ENCODE measurements at places on chromosomes 7 and 10.

- DNase-seq, result no peak
Observed at GRCh38 chr7:136887317-136887716, 18.9 kb downstream of the CHRM2 start.

GRCh38 chr7:74709880-74710671 lies 52.6 kb downstream of the GTF2I start:
- DNase-seq, result peak; percentile 22

DNA sequence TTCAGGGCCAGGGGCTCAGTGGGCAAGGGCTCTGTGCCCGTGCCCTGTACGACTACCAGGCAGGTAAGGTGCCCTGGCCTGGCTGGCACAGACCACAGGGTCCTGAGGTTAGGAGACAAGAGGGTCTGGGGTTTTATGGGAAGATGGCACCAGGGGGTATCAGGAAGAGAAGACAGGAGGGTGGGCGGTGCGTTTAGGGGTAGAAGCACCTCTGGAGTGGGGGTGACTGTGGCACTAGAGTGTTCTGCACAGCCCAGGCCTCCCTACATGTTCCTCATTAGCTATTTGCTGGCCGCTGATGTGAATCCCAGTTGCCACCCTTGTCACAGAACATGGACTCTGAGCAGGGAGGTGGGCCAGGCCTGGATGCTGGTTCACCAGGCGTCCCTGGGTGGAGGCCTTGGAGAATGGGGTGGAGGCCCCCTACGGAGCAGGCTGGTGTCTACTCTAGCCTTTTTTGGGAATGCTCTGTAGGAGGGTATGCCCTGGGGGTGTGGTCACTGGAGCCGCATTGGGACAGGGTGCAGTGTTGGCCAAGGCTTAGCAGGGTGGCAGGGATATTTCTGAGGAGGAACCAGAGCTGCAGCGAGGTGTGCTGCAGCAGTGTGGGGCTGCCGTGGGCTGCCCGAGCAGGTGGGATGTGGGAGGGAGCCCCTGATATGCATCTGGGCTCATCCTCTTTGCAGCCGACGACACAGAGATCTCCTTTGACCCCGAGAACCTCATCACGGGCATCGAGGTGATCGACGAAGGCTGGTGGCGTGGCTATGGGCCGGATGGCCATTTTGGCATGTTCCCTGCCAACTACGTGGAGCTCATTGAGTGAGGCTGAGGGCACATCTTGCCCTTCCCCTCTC lies 5.0 kb downstream of the PGAM2 start:
- no peak for DNase-seq

- DNase-seq, result no peak
Observed at GRCh38 chr7:107816011-107816566, 13.1 kb upstream of the SLC26A3 start.

GRCh38 chr7:35722054-35722849 lies 27.3 kb upstream of the HERPUD2 start:
- no peak for DNase-seq

DNA sequence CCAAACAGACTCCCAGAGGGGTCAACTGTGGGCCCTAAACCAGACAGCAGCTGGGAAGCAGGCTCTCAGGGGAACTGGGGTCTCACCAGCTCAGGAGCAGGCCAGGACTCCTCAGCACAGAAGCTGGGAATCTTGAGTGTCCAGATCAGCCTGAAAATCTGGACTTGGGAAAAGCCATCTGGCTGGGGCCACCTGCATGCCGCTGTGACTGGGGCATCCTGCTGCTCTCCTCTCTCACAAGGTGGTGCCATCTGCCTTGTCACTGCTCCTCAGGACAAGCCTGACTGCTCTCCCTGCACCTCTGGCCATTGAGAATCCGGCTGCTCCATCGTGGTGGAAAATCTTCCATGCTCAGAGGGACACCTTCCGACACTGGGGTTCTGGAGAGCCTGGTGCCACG lies 141.4 kb downstream of the PLPP4 start:
- DNase-seq, result no peak

DNA sequence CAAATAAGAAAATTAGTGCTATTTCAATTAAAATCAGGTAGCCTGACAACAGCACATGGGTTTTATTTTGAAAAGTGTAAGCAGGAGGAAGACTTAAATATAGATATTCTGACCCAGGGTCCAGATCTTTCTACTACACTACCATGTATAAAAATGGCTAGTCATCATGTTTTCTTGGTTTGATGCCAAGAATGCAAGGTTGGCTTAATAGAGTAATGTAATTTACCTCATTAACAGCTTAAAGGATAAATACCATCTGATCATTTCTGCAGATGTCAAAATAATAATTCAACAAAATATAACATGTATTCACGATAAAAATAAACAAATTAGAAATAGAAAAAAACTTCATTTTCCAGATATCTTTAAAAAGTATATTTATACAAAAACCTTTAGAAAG lies 39.4 kb downstream of the FRMD4A start:
- no peak for DNase-seq

GRCh38 chr7:129502708-129503685 lies 666 bp downstream of the SMKR1 start:
- peak; percentile 31 for DNase-seq

DNA sequence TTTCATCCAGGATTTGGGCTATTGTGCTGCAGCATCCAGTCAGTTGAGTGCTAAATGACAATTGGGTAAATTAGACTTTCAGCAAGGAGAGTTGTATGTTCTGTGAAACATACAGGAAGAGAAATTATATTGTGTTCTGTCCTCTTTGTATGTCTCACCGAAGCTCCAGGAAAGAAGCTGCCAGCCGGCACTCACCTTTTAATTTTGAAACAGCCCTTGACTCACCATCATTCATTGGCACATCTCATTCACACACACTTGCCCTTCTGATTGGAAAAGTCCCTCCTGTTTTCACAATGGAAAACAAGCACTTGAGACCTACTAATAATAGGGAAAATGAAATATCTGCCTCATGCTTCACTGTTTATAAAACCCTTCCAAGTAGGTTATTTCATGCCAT lies 495.6 kb downstream of the RPS24 start:
- no peak for DNase-seq

DNA sequence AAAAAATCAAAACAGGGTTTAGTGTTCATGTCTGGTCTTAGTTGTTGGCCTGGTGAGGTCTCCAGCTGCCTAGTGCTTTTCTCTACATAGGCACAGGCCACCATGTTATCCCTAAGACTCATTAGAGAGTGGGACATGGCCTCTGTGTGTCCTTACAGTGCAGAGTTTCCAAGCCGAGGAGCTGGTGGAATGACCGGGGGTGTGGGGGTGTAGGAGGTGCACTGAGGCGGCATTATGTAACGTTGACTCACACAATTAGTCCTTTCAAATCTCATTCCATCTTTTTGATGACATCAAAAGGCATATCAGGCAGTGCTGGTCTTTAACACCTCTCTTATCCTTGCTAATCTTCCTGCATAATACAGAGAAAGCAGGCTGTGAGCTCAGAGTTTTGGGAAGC lies 71.3 kb downstream of the MTPN start:
- no peak for DNase-seq

DNA sequence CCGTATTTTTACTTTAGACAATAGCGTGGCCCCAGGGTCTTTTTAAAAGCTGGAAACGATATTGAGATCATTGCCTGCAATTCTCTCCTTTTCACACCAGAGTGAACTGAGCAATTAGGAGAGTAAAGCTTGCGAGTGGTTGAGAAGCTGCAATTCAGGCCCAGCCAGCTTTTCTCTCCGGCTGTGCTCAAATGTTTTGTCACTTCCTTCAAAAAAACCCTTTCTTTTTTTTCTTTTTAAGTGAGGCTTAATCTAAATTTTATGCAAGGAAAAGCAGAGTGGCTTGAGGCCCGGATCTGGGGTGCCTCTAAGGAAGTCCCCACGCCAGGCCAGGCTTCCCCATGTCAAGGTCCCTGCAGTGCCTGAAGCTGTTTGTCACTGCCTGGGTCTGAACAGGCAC lies 433.9 kb downstream of the GLRX3 start:
- DNase-seq, result no peak

DNA sequence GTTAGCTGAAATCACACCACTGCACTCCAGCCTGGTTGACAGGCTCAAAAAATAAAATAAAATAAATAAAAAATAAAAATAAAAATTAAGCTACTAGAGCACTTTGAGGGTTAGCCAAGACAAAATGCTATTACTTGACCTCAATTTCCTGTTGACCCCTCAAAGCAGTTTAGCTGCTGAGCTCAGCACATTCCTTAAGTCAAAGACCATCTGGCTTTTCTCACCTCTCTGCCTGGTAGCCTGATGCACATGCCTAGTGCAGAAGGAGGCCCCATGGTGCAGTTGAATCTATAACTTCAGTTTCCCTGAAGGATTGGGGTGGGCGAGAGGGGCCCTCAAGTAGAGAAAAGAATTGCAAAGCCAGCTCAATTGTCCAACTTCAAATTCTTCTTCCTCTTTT lies 211.1 kb upstream of the GALNT17 start:
- DNase-seq, result no peak

DNA sequence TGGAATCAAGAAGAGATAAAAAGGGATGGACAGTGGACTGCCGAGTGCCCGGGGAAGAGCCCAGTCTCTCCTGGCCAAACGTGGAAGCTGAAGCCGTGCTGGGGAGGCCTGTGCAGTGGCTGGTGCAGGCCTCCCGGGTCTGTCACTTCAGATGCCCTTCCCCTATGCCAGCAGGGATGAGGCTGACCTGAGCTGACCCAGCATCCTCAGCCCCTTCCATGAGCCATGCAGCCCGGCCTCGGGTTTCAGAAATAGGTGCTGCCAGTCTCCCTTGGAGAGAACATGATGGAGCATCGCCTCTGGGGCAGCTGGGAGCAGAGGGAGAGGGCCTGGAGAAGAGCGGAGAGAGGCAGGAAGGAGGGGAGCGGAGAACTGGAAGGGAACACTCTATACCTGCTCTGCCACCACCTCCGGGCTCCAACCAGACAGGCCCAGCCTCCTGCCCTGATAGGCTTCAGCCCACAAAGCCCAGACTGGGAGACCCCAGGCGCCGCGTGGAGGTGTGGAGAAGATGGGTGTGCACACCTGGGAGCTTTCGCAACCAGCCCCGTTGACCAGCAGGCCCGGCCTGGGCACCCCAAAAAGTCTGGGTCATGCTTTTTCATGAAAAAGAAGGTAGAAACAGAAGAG lies 68.6 kb upstream of the PPP2R2D start:
- no peak for DNase-seq

DNA sequence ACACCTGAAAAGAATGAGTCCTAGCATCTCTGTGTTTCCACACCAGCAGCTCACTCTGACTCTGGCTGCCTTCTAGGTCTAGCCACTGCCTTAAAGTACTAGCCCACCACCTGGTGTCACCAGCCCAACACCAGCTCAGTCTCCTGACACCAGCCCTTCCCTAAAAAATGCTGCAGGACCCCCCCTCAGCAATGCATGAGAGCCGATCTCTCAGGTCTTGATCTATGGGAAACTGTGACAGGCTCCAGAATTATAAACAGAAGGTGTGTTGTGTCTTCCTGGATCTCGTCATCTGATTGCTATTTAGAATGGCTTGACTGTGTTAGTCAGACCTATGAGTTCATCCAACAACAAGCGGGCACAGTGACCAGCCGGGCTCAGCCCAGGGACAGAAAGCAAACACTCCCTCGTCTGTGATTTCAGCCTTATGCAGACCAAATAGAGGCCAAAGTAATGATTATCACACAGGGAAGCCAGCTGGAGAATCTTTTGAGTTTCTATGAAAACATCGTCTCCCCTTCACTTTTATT lies 66.6 kb downstream of the CUBN start:
- DNase-seq, result no peak

GRCh38 chr7:55019691-55020465 lies 1.1 kb downstream of the EGFR start:
- peak; percentile 69 for DNase-seq

GRCh38 chr7:28237363-28237762 lies 56.8 kb upstream of the JAZF1 start:
- DNase-seq, result no peak

- no peak for DNase-seq
Observed at GRCh38 chr7:80445351-80445750, 66.5 kb downstream of the GNAT3 start.

DNA sequence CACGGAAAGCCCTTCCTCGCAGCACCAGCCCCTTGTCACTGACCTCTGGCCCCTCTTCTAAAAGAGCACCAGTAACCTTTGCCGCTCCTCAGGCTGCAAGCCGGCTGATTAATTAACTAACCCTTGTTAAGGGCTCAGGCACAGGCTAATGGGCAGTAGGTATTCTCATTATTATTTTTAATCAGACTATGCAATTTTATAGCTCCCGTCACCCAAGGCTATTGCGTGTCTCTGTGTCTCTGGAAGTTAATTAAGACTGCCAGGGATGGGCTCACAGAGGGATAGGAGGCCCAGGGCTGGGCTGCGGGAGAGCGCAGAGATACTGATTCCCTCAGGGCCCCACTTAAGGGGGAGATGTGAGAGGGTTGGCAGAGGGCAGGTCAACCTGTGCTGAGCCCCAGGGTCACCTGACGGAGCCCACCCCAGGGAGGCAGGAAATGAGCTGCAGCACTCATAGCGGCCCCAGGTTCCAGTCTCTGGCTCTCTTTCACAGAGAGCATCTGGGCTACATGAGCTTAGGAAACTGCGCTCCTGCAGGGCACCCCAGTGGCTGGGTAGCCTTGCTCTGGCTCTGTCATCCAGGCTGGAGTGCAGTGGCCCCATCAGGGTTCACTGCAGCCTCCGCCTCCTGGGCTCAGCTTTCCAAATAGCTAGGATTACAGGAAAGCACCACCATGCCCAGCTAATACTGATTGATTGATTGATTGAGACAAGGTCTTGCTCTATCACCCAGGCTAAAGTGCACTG lies 92.2 kb upstream of the LRRC4 start:
- DNase-seq, result no peak

DNA sequence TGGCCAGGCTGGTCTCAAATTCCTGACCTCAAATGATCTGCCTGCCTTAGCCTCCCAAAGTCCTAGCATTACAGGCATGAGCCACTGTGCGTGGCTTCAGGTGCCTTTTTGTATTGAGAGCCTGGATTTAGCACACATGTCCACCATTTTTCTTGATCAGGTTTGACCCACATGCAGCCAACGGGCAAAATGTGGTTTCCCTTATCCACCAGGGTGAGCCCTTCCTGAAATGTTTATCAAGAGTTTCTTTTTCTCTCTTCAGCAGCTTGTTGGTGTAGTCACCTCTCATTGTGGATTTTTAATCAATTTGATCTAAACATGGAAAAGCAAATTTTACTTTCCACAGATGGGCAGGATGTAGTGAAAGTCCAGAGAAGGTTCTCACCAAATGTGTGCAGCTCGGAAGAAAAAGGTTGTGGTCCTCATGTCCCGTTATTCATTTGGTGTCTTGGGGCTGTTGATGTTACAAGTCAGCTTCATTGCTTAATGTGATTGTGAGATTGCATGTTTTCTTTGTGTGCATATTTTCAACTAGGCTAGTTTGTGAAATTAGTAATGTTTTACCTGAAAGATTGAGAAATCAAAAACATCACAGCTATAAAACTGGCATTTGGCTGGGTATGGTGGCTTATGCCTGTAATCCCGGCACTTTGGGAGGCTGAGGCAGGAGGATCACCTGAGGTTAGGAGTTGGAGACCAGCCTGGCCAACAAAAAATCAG lies 28.9 kb downstream of the GUSB start:
- no peak for DNase-seq

DNA sequence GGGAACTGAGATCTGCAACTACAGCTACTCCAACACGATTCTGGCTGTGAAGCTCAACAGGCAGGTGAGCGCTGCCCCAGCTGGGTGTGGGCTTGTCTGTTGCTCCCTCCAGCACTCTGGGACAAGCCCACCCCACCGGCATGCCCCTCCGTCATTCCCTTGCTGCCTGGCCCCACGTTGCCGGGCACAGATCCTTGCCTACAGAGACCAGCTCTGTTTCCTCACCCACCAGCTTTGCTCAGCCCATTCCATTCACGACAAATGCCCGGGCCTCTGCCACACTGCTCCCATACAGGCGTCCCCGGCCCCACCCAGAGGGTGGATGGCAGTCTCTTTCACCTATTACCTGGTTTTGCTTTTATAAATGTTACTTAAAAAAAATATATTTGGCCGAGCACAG lies 24.6 kb downstream of the WIPI2 start:
- no peak for DNase-seq

Measured in HuH-7 (cell line).